H9 (cell line): ENCODE measurements at places on chromosomes 5 and 9. TPM values are rescaled to one million over a fixed set of nuclear protein-coding genes. Genes with fewer than 3 reads are reported as not detected.

GRCh38 chr9:13705918-13706317 lies 426.4 kb upstream of the MPDZ start:
- no peaks in the 10 kb centered on the region for H3K27me3 ChIP-seq
- no peaks in the 10 kb centered on the region for H3K36me3 ChIP-seq
- H3K4me3 ChIP-seq, result no peak overlapping the region
- no peak for DNase-seq

DNA sequence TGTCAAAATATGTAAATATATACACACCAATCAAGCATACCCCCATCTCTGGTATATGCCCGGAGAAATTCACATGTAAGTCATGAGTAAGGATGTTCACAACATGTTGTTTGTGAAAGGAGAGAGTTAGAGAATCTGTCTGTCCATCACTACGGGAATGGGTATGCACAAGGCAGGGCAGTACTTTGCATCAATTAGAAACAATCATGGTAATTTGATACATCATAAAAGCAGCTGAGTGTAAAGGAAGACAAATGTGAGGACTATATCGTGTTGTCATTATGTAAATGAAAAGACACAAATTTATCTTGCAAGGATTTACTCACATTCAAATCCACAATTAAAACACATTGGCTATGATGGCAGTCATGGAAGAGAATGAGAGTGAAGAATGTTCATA lies 146.7 kb downstream of the SV2C start:
- peaks cover 4% of the 10 kb centered on the region; the same call in 1 of the 2 replicates for H3K4me1 ChIP-seq
- no peak overlapping the region for H3K4me3 ChIP-seq
- no peak for DNase-seq

DNA sequence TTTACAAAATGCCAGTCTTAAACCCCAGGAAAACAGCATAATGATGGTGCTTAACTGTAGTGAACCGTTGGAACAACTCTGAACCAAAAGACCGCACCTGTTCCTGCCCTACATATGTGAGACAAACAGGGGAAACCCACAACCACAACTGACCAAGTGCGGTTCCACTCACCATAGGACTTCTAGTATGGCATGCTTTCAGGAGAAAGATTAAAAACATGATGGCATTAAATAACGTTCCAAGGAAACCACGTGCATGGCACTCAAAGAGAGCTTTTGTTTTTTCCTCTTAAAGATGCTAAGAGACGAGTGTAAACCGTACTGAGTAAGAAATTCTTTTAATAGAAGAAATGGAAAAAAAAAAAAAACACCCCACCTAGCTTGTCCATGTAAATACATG lies 119.8 kb downstream of the SSBP2 start:
- H3K27me3 ChIP-seq, result no peaks in the 10 kb centered on the region
- H3K4me1 ChIP-seq, result no peaks in the 10 kb centered on the region
- no peak for DNase-seq
- H3K4me3 ChIP-seq, result no peak overlapping the region

DNA sequence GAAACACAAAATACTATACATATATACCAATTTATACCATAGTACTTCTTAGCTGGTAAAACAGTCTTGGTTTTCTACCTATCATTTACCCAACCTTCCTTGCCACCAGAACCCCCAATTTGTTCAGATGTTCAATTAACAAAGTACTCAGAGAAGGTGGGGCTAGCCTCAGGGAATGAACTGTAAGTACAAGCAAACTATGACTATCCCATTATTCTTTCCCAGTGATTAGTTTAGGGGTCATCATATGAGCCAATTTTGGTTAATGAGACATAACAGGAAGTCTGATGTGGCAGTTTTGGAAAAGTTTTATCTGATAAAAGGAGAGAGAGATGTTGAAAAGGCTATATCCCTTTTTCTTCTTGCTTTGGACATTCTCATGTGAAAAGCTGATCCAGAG lies 125.8 kb downstream of the DTWD2 start:
- no peaks in the 10 kb centered on the region for H3K27me3 ChIP-seq
- H3K4me3 ChIP-seq, result no peak overlapping the region
- DNase-seq, result no peak
- no peaks in the 10 kb centered on the region for H3K36me3 ChIP-seq

DNA sequence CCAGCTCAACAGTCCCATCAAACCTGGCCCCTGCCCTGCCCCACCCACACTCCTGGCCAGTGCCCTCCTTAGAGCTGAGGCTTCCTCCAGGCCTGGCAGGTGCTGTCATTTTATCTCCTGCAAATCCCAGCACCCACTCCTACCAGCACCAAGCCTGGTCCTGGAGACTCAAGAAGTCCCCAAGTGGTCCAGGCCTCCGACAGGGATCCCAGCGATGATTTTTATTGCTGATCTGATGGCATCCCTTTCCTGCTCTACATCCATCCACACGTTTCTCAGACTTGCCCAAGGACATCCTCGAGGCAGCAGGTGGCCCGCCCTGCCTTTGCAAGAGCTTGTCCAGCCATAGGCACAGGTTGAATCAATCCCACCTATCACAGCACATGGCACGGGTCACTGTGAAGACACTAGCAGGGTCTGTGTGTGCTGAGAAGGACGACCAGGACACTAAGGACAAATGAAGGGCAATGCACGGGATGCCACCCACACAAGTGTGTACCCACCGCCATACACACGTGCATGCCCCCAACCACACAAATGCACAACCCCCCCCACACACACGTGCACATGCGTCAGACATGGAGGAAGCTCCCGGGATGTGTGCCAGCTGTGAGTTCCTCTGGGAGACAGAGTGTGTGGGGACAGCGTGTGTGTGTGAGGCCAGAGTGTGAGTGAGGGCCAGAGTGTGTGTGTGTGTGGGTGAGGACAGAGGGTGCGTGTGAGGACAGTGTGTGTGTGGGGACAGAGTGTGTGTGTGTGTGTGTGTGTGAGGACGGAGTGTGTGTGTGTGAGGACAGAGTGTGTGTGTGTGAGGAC lies 62.4 kb upstream of the UBAC1 start:
- no peaks in the 10 kb centered on the region; the same call in 2 of the 3 replicates for H3K36me3 ChIP-seq
- DNase-seq, result peak; percentile 24
- peaks cover 4% of the 10 kb centered on the region; the same call in 1 of the 2 replicates for H3K4me1 ChIP-seq
- no peak overlapping the region for H3K4me3 ChIP-seq

DNA sequence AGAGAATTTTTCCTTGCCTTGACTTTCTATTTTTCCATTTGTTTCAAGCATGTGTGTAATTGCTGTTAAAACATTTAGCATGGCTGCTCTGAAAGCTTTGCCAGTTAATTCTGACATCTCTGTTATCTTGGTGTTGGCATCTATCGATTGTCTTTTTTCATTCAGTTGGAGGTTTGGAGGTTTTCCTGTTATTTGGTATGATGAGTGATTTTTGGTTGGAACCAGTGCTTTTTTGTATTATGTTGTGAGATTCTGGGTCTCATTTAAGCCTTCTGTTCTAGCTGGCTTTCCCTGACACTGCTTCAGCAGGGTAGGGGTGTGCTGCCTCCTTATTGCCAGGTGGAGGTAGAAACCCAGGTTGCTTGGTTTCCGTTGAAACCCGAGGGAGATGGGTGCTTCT lies 40.9 kb upstream of the DHFR start:
- 0 out of 3 replicates have a peak, but pooled peaks cover 1% of the 10 kb centered on the region for H3K36me3 ChIP-seq
- no peaks in the 10 kb centered on the region for H3K27me3 ChIP-seq
- H3K4me1 ChIP-seq, result no peaks in the 10 kb centered on the region
- H3K27ac ChIP-seq, result no peak overlapping the region
- no peak for DNase-seq

- H3K27me3 ChIP-seq, result peaks cover 16% of the 10 kb centered on the region; the same call in 1 of the 2 replicates
- H3K4me3 ChIP-seq, result peak overlapping the region; percentile 95
- no peaks in the 10 kb centered on the region for H3K4me1 ChIP-seq
- DNase-seq, result peak; percentile 45
Measured at GRCh38 chr9:4299005-4299795, 668 bp downstream of the GLIS3 start.

DNA sequence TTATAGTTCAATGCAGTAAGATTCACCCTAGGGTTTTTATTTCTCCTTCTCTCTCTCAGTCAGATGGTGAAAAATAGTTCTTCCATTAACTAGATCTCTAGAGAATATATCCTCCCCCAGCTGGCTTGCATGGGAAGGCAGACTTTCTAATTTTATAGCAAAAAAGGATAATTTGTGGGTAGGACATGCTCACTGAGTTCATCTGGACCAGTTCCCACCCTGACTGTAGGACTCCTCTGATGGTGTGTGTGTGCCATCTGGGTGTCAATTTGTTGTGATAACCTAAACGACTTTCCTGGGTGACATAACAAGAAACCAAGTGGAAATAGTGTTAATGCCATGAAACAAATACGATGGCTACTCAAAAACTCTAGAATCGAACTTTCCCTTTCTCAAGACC lies 44.9 kb downstream of the APBA1 start:
- no peak for DNase-seq
- no peaks in the 10 kb centered on the region; the same call in 2 of the 3 replicates for H3K36me3 ChIP-seq
- H3K27me3 ChIP-seq, result no peaks in the 10 kb centered on the region; the same call in 1 of the 2 replicates
- no peak overlapping the region for H3K27ac ChIP-seq
- H3K4me3 ChIP-seq, result no peak overlapping the region

Gene IL33
- not detected in 2 replicates for total RNA-seq

Gene PHF24
- total RNA-seq, result 0.24 and 0.68 TPM in 2 replicates

Gene PKN3
- total RNA-seq, result 23.8 and 25.0 TPM in 2 replicates
